ENCODE measurements at places on chromosomes 7 and 10. TPM values are rescaled to one million over a fixed set of nuclear protein-coding genes. Genes with fewer than 3 reads are reported as not detected.

Gene ANKRD61
- 0.17 TPM for total RNA-seq

Gene CREB5
- 0.49 TPM for total RNA-seq

Gene TRIL
- not detected for total RNA-seq

Gene BEND7
- 13.8 TPM for total RNA-seq

Gene EPO
- 0.30 TPM for total RNA-seq

Gene FZD1
- 3.7 TPM for total RNA-seq

Gene CARD11
- total RNA-seq = 0.57 TPM

DNA sequence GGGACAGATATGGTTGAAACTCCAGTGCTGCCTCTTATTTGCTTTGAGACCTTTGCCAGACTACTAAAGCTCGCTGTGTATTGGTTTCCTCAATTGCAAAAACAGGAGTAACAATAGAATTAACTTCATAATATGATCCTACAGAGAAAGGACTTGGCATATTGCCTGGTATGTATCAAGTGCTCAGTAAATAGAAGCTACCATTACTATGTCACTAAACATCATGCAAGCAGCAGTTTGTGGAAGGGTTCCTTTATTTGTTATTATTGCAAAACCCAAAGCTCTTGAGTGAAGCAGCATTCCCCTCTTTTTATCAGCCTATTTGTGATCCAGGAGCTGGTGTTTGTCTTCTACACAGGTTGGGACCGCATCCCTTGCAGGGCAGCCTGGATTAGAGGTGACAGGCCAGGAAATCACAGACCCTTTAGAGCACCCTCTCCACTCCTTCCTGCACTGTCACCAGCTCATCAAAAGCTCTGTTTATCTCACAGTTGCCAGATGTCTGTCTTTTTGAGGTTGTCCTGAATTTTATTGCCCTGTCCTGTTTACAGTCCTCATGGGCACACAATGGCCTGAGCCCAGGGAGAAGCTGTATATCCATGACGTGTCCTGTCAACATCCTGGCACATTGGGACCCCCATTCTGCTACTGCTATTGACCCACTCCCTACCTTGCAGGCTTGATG lies 121.5 kb downstream of the SNX10 start:
- DNase-seq = no peak

DNA sequence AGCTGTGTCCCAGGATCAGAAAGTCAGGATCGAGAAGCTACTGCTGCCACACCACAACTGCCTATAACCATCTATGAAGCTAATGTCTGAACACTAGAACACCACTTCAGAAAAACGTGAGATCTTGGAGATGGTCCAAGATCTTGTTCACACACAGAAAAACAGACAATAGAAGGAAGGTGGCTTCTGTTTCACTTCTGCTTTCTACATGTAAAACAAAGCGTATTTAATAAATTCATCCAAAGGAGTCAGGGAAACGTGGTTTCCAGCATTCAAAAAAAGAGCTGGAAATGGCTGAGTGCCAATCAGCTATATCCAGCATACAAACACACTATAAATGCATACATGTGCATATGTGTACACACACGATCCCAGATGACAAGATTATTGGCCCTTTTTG lies 70.2 kb upstream of the CCDC71L start:
- DNase-seq = no peak

- no peak for DNase-seq
These were observed 276.9 kb upstream of the LRRN3 start for GRCh38 chr7:110813986-110814385.

GRCh38 chr7:24035366-24036032 lies 248.5 kb upstream of the NPY start:
- no peak for DNase-seq

- DNase-seq = no peak
These were observed 66.9 kb downstream of the MTPAP start for GRCh38 chr10:30282221-30282620.

GRCh38 chr10:82981137-82981723 lies 1106.2 kb downstream of the NRG3 start:
- DNase-seq = no peak
